ENCODE measurements at places on chromosomes 12 and 14. TPM values are rescaled to one million over a fixed set of nuclear protein-coding genes. Genes with fewer than 3 reads are reported as not detected.

- peak; percentile 87 for DNase-seq
These were observed 53.4 kb downstream of the CYP46A1 start for GRCh38 chr14:99737451-99737951.

DNA sequence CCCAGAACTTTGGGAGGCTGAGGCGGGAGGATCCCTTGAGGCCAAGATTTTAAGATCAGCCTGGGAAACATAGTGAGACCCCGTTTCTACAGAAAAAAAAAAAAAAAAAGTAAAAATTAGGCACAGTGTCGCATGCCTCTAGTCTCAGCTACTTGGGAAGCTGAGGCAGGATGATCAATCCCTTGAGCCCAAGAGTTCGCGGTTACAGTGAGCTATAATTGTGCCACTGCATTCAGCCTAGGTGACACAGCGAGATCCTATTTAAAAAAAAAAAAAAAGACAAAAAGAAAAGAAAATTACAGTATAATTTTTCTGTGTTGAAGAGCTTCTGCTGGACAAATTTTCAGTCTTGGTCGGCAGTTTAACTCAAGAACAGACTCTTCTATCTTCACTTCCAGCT lies 133.9 kb upstream of the FGD4 start:
- no peak for DNase-seq

TBC1D30 gene
- total RNA-seq = 13.0 TPM

LIN7A gene
- 19.5 TPM for total RNA-seq

All from upper lobe of left lung (tissue), 6 donors.